ENCODE measurements at places on chromosomes 7 and 10. TPM values are rescaled to one million over a fixed set of nuclear protein-coding genes. Genes with fewer than 3 reads are reported as not detected.

HMX3 gene
- total RNA-seq, result not detected

TAF6 gene
- total RNA-seq, result 63.7 TPM

LRRC4 gene
- 0.09 TPM for total RNA-seq

UPK3BL2 gene
- total RNA-seq, result 0.09 TPM

PON1 gene
- not detected for total RNA-seq

FRAT1 gene
- 5.5 TPM for total RNA-seq

TMEM270 gene
- not detected for total RNA-seq

ARHGAP19 gene
- total RNA-seq, result 3.6 TPM

REPIN1 gene
- total RNA-seq, result 54.8 TPM

TAS2R5 gene
- 0.47 TPM for total RNA-seq

CALHM1 gene
- not detected for total RNA-seq

LLCFC1 gene
- not detected for total RNA-seq

OPN1SW gene
- not detected for total RNA-seq

TYSND1 gene
- 10.4 TPM for total RNA-seq

NPFFR1 gene
- total RNA-seq, result not detected

NPTX2 gene
- 0.51 TPM for total RNA-seq

HKDC1 gene
- total RNA-seq, result not detected

DMTF1 gene
- 16.3 TPM for total RNA-seq

CUZD1 gene
- not detected for total RNA-seq

MAGI2 gene
- total RNA-seq, result 6.3 TPM

MYL10 gene
- not detected for total RNA-seq

AMPH gene
- 1.5 TPM for total RNA-seq

CDHR1 gene
- 0.26 TPM for total RNA-seq

PSD gene
- 12.1 TPM for total RNA-seq

FUOM gene
- 12.6 TPM for total RNA-seq

CAMK1D gene
- 1.3 TPM for total RNA-seq

EPDR1 gene
- total RNA-seq, result 5.8 TPM

CRHR2 gene
- total RNA-seq, result not detected

ADRA2A gene
- total RNA-seq, result under 0.01 TPM

CNPY1 gene
- not detected for total RNA-seq

ACHE gene
- 0.35 TPM for total RNA-seq

SLC16A9 gene
- 1.8 TPM for total RNA-seq

CYP2E1 gene
- under 0.01 TPM for total RNA-seq

PTPRE gene
- total RNA-seq, result 1.1 TPM

PNLIP gene
- not detected for total RNA-seq

PRR15 gene
- 112 TPM for total RNA-seq

GSTO1 gene
- total RNA-seq, result 100 TPM

PDE1C gene
- total RNA-seq, result 6.4 TPM

TUBB8 gene
- not detected for total RNA-seq

FOXI2 gene
- not detected for total RNA-seq

PCGF5 gene
- total RNA-seq, result 24.7 TPM

PRF1 gene
- total RNA-seq, result not detected

NUTM2D gene
- 2.0 TPM for total RNA-seq

ACADSB gene
- total RNA-seq, result 3.4 TPM

WASHC2C gene
- total RNA-seq, result 24.5 TPM

A1CF gene
- total RNA-seq, result not detected

CACNB2 gene
- 1.9 TPM for total RNA-seq

HSPA12A gene
- 8.4 TPM for total RNA-seq

WAC gene
- 47.9 TPM for total RNA-seq

TMEM196 gene
- total RNA-seq, result 1.5 TPM

LBX1 gene
- total RNA-seq, result under 0.01 TPM

GNAT3 gene
- total RNA-seq, result not detected

GPR37 gene
- total RNA-seq, result not detected

TAC1 gene
- total RNA-seq, result not detected

Measured in pericardium fibroblast (primary cell).